ENCODE measurements at places on chromosomes 12 and 14.

DNA sequence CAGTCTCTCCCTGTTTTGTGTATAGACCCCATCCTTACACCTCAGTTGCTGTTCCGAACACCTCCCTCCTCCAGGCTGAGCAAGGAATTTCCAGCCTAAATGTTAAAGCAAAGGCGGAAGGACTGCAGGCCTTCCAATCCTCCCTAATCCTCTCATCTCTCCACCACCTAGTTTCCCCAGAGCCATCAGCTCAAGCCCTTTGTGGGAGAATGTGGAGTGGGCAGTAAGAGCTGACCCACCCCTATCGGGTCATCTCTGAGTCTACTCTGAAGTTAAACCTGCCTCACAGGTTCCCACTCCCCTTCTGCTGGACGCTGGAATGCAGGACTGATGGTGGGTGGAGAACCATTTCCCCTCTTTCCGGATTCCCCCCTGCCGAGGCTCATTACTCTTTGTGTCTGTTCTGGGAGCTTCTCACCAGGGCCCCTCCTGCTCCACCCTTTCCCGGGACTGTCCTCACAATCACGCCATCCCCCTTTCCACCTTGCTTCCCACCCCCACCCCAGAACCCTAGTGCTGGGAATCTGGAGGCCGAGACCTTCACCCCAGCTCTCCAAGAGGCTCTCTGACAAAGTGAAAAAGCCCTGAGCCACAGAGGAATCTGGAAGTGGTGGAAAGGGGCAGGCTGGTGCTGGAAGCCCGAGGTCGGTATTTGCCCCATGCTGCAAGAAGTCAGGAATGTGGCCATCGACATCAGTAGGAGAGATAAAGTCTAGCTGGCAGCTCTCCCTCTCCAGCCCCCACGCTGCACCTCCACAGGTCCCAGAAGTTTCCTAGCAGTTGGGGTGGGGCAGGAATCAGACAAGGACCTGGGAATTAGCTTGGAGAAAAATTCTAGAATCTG lies 3.3 kb upstream of the KRT18 start:
- peak; percentile 96 for DNase-seq

DNA sequence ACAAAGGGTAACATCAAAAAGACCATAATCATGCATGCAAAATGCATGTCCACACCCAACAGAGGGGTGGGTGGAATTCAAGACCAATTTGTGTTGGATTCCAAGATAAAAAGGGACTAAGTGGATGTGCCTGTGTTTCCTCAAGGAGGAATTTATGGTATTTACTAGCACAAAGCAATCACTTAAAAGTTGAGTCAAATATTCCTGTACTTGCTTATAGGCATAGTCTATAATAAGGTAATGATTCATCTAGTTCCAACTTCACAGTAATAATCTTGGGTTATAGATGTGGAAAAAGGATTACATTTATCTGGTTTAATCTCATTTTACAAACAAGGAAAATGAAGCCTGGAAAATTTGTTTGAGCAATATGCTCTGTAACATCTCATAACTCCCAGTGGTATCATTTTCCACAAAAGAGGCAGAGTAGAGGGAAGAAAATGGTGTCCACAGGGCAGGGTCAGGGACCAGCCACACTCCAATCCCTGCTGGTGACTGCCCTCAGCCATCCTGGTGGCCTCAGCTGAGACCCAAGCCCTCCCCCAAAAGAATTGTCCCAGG lies 80.8 kb upstream of the REP15 start:
- no peak for DNase-seq

GRCh38 chr12:118060301-118061010 lies 523 bp downstream of the WSB2 start:
- no peak for DNase-seq

DNA sequence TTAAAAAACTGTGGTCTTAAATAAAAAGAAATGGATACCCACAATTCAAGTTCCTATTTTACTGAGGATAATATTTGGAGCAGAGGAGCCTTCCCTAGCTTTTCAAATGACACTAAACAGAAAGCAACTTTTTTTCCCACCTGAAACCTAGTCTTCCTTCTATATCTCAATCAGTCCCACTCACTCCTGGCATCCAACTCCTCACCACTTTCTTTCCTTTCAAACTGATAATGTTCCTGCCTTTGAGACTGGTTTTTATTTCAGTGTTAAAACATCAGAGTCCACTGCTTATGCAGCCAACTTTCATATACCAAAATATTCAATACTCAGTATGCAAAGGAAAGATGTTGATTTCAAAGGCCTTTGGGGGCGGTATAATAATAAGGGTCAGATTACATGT lies 225.6 kb downstream of the GXYLT1 start:
- DNase-seq, result no peak

DNA sequence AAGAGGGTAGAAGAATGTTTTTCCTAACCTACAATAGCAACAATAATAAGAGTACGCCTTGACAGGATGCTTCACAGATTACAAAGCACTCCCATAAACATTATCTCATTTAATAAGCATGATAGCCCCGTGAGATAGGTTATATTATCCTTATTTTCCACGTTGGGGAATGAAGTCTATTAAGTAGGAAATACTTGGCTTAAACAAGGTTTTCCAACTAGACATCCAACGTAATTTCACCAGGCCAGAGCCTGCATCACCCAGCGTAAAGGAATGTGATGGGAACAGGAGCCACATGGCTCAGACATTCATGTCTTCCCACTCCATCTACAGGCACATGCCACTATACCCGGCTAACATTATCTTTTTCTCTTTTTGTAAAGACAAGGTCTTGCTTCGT lies 223.4 kb upstream of the AMIGO2 start:
- peak; percentile 38 for DNase-seq

DNA sequence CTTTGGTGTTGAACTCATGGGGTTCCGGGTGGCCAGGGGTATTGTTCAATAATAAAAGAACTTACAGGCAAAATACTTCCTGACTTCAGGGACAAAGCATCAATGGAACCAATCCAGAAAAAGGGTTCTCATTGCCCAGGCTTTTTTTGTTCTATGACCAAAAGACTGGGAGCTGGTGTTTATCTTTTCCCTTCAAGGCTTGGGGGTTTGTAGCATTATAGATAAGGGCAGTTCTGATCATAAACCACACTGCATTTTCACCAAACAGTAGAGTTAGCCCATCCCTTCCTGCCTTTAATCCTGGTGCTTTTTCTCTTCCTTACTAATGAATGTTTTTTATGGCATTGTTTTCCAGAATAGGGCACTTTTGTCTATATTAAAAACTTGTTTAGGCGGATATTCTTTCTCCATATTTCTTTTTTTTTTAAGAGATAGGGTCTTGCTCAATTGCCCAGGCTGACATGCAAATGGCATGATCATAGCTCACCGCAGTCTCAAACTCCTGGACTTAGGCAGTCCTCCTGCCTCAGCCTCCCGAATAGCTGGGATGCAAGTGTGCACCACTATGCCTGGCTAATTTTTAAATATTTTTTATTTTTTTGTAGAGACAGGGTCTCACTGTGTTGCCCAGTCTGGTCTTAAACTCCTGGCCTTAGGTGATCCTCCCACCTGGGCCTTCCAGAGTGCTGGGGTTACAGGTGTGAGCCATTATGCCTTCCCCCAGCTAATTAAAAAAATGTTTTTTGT lies 9.7 kb downstream of the FUT8 start:
- no peak for DNase-seq

- no peak for DNase-seq
These were observed 72.5 kb downstream of the TRAF3 start for GRCh38 chr14:102849526-102850379.

GRCh38 chr14:74647678-74648461 lies 35.8 kb upstream of the LTBP2 start:
- no peak for DNase-seq

- DNase-seq, result no peak
These were observed 11.6 kb downstream of the EIF2B1 start for GRCh38 chr12:123621619-123622530.

- no peak for DNase-seq
These were observed 28.8 kb upstream of the CLMN start for GRCh38 chr14:95348395-95349080.

- no peak for DNase-seq
These were observed 71.0 kb downstream of the PLEKHG3 start for GRCh38 chr14:64775081-64775777.

GRCh38 chr12:51262758-51263177 lies 7.4 kb downstream of the SMAGP start:
- DNase-seq, result peak; percentile 36

GRCh38 chr12:11895421-11896078 lies 175.2 kb upstream of the BCL2L14 start:
- DNase-seq, result no peak

DNA sequence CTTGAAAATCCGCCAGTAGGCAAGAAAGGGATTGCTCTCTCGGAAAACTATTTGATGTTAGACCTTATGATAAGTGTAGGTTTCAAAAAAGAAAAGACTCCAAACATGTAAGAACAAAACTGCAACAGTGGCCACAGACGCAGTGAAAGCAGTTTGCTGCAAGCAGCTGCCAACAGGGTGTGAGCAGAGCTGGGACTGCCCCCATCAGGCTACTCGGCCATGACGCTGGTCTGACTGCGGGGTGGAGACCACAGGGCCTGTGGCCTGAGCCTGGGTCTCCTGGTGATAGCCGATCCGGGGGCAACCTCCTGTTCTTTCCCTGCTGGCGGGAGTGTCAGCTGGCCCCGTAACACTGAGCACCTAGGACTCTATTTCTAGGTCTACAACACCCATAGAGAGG lies 63.2 kb downstream of the AMN start:
- no peak for DNase-seq

DNA sequence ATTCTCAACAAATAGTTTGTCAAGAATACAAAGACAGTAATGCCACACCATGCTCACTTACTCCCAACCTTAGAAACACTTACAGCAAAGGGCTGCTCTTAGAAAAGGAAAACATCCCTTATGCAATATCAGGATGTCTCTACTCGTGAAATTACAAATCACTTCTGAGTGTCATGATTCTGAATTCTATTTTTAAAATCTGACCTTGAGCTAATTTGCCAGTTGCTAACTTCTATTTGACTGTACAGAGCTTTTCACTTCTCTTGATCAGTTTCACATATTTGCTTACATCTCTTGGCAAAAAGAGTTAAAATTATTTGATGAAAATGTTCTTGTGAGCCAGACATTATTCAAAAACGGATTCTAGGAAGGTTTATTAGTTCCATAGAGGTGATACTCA lies 136.7 kb upstream of the SLC35F4 start:
- DNase-seq, result no peak

GRCh38 chr12:85681333-85681732 lies 154.9 kb downstream of the RASSF9 start:
- DNase-seq, result no peak

DNA sequence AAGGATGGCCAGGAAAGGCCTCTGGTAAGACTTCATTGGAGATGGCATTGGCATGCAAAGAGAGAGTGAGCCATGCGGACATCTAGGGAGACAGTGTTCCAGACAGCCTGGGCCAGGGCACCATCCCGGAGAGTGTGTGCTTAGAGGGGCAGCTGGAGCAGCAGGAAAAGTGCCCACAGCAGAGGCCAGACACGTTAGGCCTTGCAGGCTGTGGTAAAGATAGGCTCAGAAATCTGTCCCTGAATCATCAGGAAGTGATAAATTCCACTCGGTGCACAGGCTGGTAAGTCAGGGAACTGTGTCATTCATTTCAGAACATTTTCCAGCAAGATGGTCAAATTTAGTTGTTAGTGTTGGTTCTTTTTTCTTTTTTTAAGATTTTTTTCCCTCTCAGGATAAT lies 8.8 kb downstream of the GALNT16 start:
- DNase-seq, result no peak

GRCh38 chr12:116542345-116542956 lies 16.7 kb upstream of the MAP1LC3B2 start:
- no peak for DNase-seq

DNA sequence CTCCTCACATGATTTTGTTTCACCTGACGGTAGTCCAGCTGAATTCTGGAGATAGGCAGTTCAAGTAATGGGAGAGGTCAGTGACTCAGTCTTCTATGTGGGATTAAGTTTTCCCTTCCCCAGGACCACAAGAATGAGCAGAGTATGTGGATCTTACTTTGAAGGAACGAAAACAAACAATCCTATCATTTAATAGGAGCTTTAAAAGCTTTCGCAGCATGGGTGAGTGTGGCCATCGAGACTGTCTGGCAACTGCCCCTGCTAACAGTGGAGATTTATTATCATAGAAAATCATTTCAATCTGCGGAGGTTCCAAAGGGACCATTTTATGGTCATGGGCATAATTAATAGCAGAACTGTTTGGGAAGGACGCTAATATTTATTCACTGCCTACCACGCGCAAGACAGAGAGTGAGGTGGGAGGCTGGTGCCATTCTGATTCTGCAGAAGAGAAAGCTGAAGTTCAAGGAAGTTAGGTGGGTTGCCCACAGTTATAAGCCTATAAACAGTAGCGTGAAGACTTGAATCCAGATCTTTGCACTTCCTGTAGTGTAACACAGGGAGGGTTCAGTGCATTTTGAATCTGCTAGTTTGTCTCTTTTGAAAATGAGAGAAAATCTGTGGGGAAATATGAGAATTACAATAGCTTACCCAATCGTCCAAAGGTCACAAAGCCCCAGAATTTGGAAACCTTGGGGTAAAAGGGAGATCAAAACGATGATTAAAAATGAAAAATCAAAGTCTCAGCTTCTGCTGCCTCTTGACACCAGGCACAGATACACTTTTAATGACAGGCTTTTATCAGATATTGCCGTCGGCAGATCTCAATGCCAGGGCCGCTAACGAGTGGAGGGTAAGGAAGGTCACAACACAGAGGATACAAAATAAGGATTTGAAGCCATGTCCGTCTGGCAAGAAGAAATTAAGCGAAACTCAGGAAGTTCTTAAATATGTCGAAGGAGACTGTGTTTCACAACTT lies 209.6 kb downstream of the CRADD start:
- no peak for DNase-seq

GRCh38 chr12:111035578-111036301 lies 115.4 kb upstream of the MYL2 start:
- no peak for DNase-seq

DNA sequence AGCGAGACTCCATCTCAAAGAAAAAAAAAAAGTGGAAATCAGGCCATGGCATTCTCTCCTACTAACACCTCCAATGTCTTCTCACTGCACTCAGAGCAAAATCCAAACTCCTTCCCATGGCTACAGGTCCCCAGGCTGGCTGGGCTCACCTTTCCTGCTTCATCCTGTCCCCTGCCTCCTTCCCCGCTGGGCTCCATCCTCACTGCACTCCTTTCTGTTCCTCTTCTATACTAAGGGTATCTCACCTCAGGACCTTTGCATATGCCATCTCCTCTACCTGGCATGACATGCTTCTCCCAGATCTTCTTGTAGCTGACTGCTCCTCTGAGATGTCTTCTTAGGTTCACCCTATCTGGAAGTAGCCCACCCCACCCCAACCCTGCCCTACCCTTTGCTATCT lies 111.1 kb downstream of the DPF3 start:
- DNase-seq, result no peak

Data from kidney glomerular epithelial cell (primary cell).